ENCODE measurements at places on chromosomes 3 and 15. TPM values are rescaled to one million over a fixed set of nuclear protein-coding genes. Genes with fewer than 3 reads are reported as not detected.

GOLGA8N gene
- total RNA-seq, result 0.84 TPM

AP2M1 gene
- total RNA-seq, result 351 TPM

ZNF80 gene
- total RNA-seq, result not detected

IREB2 gene
- total RNA-seq, result 7.9 TPM

GOLGA8G gene
- total RNA-seq, result not detected

All from bronchus fibroblast of lung (primary cell).